ENCODE measurements at places on chromosomes 4 and X.

GRCh38 chr4:81549984-81550383, 78.3 kb upstream of the RASGEF1B start:
- no peak for DNase-seq

DNA sequence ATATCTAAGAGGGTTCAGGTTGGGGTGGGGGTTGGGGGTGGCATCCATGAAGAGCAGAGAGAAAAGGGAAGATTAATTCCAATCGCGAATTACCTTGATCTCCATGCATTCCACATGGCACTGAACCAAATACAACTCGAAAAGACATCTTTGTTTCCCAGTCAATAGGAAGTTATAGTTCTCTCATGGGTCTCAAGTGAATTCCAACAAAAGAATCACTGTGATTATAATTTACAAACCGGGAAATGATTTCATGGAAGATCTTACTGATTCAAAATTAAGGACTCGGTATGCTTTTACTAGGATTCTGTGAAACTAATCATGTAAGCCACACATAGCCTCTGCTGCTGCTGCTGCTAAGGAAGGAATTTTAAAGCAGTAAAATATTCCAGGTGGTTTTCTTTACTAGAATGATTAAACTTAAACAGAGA, 26.6 kb upstream of the AMELX start:
- peak; percentile 1 for DNase-seq

- no peak for DNase-seq
Measured at GRCh38 chrX:119589810-119590209, 15.4 kb downstream of the UBE2A start.

- no peak for DNase-seq
Measured at GRCh38 chr4:41977709-41978108, 3.8 kb upstream of the DCAF4L1 start.

GRCh38 chr4:109803924-109804571, 2.2 kb upstream of the CFI start:
- DNase-seq: peak; percentile 56

- no peak for DNase-seq
Measured at GRCh38 chr4:113317523-113317922, 268.1 kb downstream of the ANK2 start.

DNA sequence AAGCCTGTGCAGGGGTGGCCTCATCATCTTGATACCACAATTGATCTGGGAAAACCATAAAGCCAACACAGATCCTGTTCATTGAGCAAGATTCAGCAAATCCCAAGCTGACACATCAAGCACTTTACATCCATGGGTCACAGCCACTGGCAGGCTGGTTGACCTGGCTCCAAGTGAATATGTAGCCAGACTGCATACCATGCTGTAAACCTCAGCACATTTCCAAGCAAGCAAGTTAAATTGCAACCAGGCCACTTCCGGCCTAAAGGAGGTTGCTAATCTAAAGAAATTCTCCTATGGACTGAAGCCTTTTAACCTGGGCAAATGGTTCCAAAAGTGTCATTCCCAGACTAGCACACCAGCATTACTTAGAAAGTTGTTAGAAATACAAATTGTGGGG, 54.4 kb upstream of the USP26 start:
- DNase-seq: no peak

- DNase-seq: peak; percentile 52
Measured at GRCh38 chrX:10617999-10618351, 2.4 kb downstream of the MID1 start.

- no peak for DNase-seq
Measured at GRCh38 chr4:67436742-67437141, 108.6 kb downstream of the CENPC start.

DNA sequence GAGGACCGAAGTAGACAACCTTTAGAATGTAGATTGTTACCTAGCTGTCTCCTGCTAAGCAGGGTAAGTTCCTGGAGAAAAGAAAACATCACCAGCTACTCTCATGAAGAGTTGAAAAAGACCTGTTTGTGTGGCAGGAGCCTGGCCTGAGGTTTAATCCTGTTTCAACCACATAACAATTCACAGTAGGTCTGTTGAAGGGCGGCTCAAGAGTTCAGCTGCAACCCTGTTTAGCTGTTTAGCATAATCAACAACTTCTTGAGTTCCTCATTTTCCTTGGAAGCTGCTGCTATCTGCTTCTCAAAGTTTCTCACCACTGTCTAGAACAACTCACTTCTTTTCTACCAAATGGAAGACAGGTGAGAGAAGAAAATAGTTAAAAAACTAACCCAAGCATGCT, 170.4 kb upstream of the TET2 start:
- no peak for DNase-seq

Data from endothelial cell of umbilical vein (primary cell).